Foreskin fibroblast (primary cell): ENCODE measurements at places on chromosomes 13 and 19.

DNA sequence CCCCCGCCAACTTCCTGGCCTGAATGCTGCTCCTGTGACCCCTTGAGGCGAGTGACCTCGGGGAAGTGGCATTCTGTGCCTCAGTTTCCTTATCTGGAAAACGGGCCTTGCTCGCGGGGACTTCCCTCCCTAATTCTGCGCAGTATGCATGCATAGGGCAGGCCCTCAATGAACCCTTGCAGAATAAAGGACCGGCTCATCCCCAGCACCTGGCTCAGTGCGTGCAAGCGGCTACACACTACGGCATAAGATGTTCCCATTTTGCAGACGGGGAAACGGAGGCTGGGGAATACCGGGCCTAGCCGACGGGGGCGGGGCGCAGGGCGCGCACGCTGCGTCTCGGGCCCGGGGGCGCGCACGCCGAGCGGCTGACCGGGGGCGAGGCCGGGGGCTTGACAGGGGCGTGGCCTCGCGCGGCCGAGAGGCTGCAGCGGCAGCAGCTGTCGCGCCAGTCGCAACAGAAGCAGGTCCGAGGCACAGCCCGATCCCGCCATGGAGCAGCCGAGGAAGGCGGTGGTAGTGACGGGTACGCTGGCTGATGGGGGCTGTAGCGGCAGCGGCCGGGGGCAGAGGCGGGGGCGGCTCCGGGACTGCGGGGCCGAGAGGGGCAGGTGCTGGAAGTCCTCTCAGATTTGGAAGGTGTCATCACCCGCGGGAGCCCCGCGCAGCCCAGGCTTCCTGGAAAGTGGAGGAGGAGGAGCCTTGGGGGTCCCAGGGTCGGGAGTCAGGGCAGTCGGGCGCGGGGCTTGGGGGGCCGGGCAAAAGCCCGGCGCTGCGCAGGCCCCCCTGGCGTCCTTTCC is at the start of gene PGPEP1:
PGPEP1 (plus strand) TSS at position 409 of the 800 bp plus-strand sequence; CDS start at position 493, 84 bp downstream.
- DNase-seq, result peak; percentile 88

DNA sequence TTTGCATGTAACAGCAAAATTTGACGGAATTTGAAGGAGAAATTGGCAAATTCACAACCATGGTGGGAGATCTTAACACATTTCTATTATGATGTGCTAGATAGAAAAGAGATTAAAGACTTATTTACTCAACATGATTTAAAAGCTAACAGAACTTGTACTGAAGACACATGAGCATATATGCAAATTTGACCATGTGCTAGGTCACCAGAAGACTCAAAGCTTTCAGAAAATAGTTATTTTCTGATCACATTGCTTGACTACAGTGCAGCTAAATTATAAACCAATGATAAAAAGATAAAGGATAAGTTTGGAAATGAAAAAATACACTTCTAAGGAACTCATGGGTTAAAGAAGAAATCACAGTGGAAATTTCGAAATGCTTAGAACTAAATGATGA is 9.1 kb downstream of the GPR183 start:
- DNase-seq, result no peak

GRCh38 chr19:52734331-52734892 is 432 bp downstream of the ZNF611 start:
- no peak for DNase-seq

DNA sequence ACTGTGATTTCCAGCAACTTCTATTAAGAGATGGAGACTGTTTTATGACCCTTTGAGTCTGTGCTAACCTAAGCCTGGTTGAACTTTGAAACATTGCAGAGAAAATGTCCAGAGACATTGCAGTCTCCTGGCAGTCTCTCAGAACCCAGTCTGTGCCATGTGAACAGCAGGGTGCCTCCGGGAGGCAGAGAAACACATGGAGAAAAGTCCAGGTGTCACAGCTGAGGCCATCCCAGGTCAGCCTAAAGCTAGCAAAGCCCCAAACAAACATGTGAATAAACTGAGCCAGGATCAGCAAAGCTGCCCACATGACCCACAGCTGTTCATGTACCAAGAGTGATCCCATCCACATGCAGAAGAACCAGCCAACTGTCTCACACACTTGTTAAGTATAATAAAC is 7.8 kb downstream of the CYP4F11 start:
- DNase-seq, result no peak

DNA sequence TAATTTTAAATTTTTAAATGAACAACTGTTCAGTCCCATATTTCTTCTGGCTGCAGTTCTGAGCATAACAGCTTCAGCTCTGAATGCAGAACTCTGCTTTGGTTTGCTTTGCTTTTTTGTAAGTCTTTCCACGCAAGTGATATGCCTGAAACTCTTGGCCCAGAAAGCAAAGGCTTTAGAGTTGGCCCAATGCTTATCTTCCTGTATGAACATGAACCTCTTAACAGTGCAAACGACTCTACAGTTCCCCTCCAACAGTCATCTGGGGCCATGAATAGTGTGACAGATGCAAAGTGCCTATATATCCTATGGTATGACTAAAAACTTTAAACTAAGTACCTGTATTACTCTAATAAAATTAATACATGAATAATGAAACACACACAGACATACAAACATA is 14.7 kb downstream of the ZNF112 start:
- no peak for DNase-seq

DNA sequence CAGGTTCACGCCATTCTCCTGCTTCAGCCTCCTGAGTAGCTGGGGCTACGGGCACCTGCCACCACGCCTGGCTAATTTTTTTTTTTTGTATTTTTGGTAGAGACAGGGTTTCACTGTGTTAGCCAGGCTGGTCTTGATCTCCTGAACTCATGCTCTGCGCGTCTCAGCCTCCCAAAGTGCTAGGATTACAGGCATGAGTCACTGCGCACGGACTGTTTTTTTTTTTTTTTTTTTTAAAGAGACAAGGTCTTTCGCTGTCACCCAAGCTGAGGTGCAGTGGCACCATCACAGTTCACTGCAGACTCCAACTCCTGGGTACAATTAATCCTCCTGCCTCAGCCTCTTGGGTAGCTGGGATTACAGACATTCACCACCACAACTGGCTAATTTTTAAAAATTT is 8.2 kb upstream of the ADAMTS10 start:
- no peak for DNase-seq

DNA sequence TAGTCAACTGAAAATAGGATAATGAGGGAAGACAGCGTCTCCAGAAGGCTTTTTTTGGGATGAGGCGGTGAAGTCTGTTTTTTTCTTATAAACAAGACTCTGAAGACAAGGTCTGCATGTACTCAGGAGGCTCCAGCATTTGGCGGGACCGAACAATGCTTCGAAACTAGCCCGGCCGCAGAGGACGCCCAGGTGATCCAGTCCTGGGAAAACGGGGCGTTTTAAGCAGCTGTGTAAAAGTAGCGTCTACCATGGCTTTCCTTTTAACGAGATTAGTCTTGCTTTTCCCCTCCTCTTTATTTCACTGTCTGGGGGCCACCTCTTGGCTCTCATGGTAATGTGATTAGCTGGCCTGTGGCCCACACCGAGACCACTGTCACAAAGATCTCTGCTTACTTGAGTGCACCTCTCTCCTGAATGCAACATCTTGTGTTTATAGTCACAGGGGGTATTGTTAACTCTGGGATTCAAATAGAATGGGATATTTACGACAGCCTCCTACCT is 29.4 kb upstream of the GTF3A start:
- DNase-seq, result no peak

DNA sequence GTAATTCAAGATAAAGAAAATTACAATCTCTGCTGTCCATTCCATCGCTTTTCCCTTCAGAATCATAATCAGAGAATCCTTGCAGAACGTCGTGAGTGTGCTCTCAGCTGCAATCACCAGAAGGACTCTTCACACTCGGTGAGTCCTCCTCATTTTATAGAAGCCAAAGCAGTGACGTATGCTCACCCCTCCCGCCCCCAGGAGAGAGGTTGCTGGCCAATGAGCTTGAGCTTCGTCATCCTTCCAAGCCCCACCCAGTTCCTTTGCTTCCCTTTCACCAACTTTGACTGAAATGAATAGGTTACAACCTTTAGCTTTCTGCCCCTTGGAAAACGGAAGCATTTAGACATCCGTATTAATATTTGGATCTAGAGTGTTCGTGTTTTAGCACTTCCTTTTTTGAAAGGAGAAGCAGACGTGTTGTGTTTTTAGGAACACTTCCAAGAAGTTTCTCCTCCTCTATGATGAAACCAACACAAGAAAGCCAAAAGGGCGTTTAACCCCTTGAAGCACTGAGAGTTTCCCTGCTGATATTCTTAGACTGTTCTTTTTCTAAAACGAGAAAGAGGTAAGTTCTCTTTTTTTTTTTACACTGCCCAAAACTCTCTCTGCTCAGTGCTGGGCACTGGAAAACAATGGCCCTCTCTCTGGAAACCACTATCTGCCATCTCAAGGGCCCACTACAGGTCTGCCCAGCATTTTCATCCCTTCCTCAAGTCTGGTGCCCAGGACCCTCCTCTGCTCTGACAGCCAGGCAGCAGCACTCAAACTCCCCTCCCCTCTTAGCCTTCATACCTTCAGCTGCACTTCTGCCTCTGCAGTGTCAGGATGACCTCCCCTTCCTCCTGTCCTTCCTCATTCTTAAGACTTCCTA is 44.3 kb upstream of the CEACAM21 start:
- peak; percentile 61 for DNase-seq

DNA sequence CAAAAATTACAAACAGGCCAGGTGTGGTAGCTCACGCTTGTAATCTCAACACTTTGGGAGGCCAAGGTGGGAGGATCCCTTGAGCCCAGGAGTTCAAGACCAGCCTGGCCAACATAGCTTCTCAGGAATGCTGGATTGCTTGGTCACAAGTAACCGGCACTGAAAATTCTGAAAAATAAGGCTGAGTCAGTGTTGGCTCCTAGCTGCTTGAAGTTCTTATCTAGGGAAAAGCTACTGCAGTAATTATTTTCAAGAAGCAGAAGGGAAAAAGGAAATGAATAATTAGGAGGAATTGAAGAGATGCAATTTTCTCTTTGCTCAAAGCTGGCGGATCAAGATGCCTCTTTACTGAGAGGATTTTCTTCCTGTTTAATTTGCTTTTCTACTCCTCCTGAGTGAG is 75.0 kb upstream of the GTF3A start:
- peak; percentile 7 for DNase-seq

DNA sequence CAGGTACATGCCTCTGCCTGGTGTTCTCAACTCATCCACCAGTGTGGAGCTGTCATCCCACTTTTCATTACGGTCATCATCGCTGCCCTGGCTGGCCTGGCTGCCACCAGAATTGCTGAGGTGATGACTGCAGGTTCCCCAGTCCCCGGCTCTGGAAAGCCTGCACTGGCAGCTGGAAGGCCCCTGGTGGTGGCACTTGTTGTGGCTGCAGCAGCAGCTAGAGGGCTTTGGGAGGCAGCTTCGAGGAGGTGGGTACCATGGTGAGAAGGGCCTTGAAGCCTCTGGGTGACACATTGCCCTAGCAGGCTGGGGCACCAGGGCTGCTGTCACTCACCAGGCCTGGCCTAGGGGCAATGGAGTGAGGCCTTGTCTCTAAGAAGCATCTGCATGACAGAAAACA is 25.3 kb upstream of the ZNF14 start:
- DNase-seq, result no peak

- no peak for DNase-seq
Measured at GRCh38 chr13:63112799-63113395, 1697.2 kb upstream of the PCDH20 start.
